ENCODE measurements at places on chromosomes 1 and 21.

DNA sequence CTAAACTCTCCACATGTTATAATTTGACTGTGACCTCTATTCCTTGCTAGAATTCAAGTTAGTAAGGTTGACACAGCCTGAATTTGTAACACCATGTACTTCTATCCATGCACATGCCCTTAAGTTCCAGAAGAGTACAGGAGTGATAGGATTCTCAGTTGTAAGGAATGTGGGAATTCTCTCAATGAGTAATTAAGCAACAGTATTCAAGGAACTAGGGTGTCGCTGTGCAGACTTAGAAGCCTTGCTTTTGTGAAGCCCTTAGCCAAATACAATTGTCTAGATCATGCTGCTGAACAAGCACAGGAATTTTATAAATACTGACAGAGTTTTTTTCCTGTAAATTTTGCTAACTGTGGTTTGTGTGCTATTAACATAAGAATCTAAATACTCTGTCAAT lies 276.3 kb upstream of the PTBP2 start:
- no peak for DNase-seq

DNA sequence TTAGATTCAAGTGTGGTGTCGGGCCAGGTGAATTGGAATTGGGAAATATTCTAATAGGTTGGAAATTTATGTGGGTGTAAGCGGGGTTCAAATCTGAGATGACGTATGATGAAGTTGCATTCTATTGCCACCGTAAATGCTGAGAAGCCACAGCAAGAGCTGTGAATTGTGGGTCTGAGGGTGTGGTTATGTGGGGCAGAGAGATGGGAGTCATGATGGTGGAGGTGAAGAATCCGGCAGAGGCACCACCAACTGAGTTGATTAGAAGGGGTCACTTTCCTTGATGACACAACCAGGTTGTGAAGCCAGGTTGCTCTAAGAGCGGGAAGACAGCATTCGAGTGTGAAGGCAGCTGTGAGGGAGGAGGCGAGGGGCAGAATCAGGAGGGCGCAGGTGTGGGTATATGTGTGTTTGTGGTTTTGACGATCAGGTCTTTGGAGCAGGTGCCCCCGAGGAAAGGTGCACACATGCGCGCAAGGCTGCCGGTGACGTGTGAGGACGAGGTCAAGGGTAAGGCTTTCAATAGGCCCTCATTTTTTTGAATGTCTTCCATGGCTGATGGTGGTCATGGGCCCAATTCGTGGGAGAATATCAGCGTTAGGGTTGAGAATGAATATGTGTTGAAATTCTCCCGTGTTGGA lies 18.7 kb downstream of the LRRC3 start:
- DNase-seq = no peak

DNA sequence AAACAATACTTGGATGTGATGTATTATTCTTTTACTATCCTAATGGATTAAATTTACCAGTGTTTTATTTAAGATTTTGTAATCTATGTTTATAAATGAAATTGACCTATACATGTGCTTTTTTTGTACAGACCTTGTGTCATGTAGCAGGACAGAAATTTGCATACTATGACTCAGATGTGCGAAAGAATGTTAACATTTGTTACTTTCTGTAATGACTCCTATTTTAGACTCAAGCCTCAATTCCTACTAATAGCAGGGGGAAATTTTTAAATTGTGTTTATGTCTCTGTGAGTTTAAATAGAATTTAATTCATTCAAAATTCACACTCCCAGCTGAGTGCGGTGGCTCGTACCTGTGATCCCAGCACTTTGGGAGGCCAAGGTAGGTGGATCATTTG lies 21.8 kb upstream of the RIMKLA start:
- DNase-seq = no peak

- DNase-seq = no peak
These were observed 4.8 kb downstream of the THBS3 start for GRCh38 chr1:155202731-155203515.
